ENCODE measurements at places on chromosomes 13 and 19.

DNA sequence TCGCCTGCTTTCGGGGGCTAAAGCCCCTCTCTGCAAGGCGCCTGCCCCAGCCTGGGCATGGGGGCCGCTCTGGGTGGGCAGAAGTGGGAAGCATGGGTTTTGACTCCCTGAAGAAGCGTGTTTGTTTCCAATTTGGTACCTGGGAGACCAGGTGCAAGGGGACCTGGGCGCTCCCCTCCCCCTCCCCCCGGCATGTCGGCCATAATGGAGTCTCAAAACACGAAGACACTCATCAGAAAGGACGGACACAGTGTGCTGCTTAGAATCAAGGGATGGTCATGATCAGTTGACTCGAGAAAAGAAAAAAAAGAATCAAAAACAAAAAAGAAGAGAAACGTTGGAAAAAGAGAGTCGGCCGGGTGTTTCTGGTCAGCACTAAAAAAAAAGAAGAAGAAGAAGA, 76.8 kb downstream of the IER2 start:
- DNase-seq = no peak

DNA sequence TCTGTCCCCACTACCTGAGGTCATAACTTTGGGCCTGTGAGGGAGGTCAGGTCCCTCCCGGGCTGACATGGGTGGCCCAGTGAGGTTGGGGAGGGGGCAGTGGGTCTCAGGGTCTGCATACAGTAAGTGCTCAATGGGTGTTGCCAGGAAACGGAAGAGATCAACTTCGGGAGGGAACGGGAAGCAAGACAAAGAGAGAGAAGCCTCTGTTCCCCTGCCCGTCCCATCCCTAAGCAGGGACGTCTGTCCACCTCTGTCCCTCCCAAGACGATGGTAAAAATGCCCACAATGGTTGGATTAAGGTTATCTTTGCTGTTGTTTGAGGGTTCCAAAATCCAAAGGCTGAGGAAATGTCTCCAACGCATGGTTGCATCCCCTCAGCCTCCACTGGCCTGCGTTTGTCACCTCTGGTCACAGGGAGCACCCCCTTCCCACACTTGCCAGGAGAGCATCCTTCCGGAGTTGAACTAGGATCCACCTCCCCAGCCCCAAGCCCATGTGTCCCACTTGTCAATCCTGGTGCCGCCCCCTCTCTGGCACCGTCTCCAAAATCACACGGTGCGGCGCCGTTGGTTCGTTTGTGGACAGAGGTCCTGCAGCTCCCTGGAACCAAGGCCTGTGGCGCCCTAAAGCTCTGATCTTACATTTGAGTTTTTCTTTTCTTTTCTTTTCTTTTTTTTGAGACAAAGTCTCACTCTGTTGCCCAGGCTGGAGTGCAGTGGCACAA, 774 bp upstream of the HOMER3 start:
- no peak for DNase-seq

DNA sequence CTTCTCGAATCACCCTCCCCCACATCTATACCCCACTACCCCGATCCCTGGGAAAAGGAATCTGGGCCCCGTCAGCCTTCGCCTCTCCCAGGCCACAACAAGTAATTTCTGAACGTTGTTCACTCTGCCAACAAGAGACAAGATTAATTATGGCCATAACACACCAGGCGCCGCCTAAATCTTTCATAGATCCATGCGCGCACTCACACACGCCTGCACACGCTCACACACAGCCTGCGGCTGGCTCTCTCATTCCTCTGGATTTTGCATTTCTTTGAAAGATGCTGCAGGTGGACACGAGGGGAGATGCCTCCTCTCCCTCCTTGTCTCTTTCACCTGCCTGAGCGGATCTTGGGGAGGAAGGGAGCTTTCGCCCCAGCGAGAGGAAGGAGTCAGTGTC, 17.1 kb downstream of the ZNRF4 start:
- DNase-seq = no peak

GRCh38 chr19:29687244-29687896, 22.1 kb downstream of the PLEKHF1 start:
- no peak for DNase-seq

DNA sequence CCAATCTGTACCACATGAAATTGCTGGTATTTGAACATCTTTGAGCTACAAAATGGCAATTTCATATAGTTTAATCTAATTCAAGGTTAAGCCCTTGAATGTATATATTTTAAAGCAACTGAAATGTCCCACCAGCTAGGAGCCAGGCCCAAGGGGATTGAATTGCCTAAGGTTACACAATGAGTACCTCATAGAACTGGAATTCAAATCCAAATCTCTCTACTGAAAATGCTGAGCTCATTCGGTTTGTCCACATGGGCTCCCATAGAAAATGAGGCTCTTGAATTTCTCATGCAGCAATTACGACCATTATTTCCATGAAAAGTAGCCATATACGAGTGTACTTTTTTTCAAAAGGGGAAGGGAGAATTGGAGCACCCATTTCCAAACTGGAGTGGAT, 31.5 kb upstream of the FNDC3A start:
- DNase-seq = no peak

GRCh38 chr19:51572908-51573307, 1.8 kb downstream of the ZNF175 start:
- DNase-seq = no peak

GRCh38 chr19:31610018-31610417, 260.8 kb upstream of the TSHZ3 start:
- DNase-seq = no peak

Measured in CD4-positive, alpha-beta T cell treated with Interleukin-17A for 4 hours (primary cell).